ENCODE measurements at places on chromosomes 2 and 18.
A peak's percentile ranks its signal among the peaks of the same experiment; 100 is the strongest.

DNA sequence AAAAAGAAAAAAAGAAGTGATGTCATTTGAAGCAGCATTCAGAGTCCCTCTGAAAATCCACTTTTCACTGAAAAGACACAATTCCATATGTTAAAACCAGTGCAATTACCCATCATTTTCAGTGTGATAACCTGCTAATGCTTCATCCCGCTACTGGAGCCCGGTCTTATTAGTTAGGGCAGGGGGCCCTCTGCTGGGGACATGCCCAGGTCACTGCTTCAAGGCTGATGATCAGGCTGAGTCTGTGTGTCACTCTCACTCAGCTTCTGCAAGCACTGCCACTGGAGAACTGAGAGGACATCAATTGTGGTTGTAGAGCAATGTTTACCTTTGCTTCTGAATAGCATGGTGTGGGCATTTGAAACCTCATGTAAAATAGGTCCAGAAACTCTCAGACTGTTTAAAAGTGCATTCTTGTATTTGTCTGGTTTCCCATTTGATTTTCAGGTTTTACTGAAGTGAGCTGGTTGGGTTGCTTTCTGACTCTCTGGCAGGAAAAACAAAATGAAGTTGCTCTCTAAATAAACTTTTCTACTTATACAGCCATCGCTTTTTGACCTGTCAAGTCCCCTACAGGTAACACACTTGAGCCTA, 49.2 kb upstream of the NXPH2 start:
- peak; percentile 39 for DNase-seq

DNA sequence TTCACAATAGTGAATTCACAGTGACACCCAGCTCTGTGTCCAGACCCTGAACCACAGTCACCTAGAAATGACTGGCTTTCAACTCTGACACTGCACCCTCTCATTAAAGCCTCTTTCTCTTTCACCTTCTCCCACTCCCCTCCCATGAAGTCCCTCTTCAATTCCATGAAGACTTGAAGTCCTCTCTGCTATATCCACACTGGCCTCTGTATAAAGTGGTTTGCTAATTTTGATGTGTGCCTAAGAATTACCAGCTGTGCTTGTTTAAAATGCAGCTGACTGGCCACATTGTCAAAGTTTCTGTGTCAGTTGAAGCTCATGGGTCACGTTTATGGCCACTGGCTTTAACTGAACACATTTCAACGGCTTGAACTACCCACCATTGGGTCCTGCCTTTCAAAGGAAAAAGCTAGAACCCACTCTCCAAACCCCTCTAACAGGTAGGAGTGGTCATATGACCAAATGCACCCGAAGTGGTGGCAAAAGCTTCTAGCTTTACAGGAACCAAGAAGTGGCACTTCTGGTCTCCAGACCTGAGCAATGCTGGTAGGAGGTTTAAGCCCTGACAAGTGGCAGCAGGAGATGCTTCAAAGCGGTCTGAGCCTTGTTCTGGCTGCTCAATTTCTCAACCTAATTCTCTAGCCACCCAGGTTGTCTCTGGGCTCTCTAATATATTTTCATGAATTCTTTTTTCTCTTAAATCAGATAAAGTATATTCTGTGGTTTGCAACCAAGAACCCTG, 34.2 kb downstream of the B4GALT6 start:
- no peak for DNase-seq

- DNase-seq, result peak; percentile 91
These were observed at the start of gene RNF125 for GRCh38 chr18:32018331-32019250. RNF125 (plus strand) TSS chr18:32018825; CDS start chr18:32018864, 39 bp downstream.

- no peak for DNase-seq
These were observed 1590.0 kb upstream of the LRRTM1 start for GRCh38 chr2:81894451-81894990.

GRCh38 chr2:119414894-119415293, 16.8 kb upstream of the TMEM37 start:
- DNase-seq, result no peak
